ENCODE measurements at places on chromosomes 1 and 21.

DNA sequence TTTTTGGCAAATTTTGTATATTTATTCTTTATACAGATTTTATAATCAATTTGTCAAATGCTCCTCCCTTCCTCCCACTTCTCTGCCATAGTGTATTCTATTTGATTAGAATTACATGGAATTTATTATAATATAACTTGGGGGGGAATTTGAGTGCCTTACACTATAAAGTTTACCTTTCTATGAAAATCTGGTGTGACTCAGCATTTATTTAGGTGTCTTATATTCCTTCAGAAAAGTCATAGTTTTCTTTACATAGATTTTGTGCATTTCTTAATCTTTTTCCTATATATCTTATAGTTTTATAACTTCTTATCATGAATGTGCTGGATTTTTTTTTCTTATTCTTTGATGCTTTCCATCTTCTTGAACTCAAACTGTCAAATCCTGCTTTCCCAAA lies 21.3 kb downstream of the FASLG start:
- DNase-seq, result no peak

DNA sequence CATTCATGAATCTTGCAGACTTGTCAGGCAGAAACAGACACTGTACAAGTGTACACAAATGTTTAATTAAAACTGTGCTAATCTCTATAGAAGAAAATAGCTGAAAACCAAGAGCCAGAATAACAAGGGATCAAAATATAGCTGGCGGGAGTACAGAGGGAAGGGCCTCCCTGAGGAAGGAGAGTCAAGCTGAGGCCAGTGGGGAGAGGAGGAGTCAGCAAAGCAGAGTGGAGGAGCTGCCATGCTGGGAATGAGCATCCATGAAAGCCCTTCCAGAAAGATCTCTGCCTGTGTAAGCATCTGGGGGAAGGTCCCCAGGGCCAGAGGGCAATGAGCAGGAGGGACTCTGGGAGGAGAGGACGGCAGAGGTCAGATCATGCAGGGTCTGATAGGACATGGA lies 15.1 kb downstream of the SLAMF8 start:
- no peak for DNase-seq

- no peak for DNase-seq
Observed at GRCh38 chr1:117653732-117654492, 48.1 kb downstream of the TENT5C start.

GRCh38 chr21:38354746-38355145 lies 98.0 kb downstream of the KCNJ15 start:
- no peak for DNase-seq

GRCh38 chr1:15826810-15827507 lies 19.5 kb upstream of the UQCRHL start:
- DNase-seq, result no peak

DNA sequence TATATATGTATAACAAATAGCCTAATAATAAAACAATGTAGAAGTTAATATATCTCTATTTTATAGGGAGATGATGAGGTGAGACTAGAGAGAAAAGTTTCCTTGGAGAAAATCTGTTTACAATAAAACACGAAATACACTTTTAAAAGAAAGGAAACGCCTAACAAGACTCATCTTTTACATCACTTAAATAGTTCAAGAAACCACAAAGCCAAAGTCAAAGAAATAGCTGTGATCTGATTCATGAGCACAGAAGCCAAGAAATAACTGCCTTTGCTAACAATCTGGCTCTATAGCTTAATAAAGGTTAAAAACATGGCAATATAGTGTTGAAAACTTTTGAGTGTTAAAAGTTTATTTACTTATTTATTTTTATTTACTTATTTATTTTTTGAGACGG lies 61.5 kb downstream of the TOR3A start:
- DNase-seq, result no peak

DNA sequence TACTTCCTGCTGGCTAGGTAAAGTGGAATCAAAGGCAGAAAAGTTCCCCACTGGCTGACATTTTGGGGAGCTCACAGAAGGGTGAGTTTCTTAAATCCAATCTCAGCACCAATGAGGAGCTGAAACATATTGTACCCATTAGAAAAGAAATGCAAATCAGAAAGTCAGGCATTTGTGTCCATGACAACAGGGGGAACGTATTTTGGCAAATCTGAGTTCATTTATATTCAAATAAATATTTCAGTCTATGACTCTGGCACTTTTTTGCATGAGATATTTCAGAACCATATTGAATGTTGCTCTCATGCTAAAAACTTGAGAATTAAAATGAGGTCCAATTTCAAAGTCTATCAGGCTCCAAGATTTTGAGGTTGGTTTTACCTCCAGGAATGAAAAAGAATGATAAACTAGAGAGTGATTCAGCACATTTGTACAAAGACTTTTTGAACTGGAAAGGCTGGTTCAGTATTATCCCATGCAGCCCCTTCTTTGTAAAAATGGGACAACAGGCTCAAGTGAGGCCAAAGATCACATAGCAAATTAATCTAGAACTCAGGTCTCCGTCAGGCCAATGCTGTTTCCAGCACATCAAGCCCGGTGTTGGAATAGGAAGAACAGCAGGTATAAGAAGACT lies 202.2 kb downstream of the RRAGC start:
- DNase-seq, result no peak

DNA sequence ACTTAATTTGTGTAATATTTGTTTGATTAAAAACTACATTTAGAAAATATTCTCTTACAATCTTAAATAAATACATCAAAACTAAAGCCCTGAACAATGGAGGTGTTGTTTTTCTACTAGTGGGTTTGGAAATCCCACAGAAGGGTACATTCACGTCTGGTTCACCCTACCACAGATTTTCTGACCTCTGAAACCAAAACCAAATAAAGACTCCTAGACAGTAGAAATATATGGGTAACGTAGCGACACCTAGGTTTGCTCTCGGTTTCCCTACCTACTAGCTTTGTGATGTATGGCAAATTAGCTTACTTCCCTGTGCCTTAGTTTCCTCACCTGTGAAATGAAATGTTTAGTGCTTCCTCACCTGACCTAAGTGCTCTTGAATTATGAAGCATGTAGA lies 312.6 kb downstream of the DPYD start:
- no peak for DNase-seq

DNA sequence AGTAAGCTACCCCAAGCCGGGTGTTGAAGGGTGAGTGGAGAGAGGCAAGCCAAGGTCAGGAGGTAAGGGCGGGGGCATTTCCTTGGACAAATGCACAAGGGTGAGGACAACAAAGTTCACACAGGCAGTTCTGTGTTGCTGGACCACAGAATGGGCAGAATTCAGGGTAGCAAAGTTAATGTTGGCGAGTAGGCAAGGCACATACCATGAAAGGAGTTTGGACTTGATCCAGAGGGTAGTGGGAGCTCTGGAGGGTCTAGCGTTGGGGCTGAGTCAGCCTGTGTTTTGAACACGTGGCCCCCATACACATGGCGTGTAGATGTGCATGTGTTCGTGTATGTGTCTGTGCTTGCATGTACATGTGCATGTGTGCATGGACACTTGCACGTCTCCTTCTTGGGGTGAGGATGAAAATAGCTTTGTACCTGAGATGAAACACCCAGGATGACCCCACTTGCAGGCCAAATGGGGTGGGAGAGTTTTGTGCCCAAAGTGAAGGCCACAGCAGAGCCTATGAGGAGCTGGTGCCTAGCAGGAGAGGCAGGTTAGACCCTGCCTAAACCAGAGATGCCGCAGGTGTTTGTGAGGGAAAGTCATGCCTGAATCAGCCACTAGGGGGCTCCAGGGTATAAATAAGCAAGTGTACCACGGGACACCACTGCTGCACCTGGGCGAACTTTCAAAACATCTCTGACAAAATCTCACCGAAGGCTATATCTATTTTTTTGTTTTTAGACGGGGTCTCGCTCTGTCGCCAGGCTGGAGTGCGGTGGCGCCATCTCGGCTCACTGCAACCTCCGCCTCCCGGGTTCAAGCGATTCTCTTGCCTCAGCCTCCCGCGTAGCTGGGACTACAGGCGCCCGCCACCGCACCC lies 21.8 kb downstream of the SLC27A3 start:
- DNase-seq, result peak; percentile 67

- no peak for DNase-seq
Observed at GRCh38 chr1:36303650-36304360, 2.4 kb upstream of the SH3D21 start.

- DNase-seq, result no peak
Observed at GRCh38 chr1:245168086-245168485, 13.3 kb downstream of the KIF26B start.

DNA sequence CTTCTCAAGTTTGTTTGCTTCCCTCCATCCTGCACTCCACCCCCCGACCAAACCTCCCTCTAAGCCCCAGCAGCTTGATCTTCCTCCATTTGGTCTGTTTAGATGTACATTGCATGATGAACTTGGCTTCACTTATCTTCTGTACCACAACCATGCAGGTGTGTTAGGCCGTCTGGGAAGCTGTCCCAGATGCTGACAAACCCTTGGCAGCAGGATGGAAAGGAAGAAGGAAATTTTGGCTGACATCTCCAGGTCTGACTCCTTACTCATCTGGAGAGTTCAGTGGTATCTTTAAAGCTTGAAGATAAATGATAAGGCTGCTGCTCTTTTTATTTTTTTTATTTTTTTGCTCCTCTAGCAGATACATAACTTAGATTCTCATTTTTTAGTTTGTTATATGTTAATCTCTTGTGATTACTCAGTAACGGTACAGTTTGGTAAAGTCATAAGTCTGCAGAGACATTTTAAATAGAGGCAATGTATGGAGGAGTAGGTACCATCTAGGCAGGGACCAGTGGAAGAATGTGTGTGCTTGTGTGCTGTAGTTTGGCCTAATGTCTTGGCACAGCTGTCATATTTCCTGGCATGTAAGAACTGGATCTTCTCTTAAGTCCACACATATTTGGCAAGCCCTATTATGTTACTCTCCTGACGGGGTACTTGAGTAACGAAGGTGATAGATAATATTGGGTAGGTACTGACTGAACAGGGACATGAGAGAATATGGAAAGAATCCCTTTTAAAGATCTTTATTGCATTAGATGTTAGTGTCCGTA lies 79.7 kb downstream of the CACHD1 start:
- DNase-seq, result no peak

DNA sequence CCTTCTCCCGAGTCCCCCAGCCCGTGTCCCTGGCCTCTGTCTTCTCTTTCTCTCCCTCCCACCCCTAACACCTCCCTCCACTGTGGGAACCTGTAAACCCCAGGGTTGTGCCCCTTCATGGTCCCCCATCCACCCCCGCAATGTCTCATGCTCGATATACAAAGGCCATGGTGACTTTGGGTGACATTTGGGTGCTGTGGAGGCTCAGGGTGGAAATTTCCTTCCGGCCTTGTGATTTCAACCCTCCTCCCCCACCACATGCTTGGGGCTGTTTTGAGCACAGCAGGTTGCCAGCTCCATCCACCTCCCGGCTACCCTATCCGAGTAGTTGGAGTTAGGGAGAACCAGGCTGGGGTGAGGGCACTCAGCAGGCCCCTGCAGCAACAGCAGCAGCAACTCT lies 25.7 kb upstream of the VPS13D start:
- no peak for DNase-seq

DNA sequence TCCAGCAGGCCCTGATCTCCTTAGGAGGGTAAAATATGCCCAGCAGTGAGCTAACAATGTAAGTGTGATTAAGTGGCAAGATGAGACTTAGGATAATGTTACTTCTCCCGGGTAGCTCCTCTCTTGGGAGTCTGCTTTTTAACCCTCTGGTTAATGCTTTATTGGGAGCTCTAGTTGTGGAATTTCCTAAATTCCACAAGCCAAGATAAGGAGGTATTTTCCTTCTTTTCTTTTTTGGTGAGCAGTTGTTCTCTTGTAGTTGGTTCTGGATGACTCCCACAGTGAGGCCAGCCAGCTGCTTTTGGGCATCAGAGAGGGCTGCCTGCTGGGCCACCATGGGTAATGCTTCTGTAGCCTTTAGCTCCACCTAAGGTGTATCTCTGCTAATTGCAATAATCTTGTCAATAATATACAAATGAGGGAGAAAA lies 19.3 kb downstream of the C1orf52 start:
- DNase-seq, result peak; percentile 8

DNA sequence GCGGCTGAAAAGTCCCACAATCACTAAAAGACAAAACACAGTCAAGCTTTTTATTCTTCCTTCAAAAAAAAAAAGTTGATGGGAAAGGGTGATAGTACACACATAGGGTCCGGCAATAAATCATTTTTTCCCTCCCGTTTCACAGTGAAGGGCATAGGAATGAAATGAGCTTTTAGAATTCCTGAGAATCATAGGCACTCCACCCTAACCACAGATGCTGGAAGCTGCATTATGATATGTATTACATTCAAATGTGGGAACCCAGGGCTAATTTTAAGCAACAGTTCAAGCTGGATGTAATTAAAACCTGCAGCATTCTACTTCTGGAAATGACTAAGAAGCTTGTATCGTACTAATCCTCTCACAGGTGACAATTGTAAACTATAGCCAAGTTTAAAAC lies 75.7 kb upstream of the KCNJ15 start:
- no peak for DNase-seq

All from NCI-H1092 (cell line).